Psoas muscle (tissue), 8 donors: ENCODE measurements at places on chromosomes 7 and 10. TPM values are rescaled to one million over a fixed set of nuclear protein-coding genes. Genes with fewer than 3 reads are reported as not detected.
A peak's percentile ranks its signal among the peaks of the same experiment; 100 is the strongest.

- H3K4me1 ChIP-seq = peaks cover 6% of the 10 kb centered on the region
- no peaks in the 10 kb centered on the region for H3K27me3 ChIP-seq
- no peak overlapping the region for H3K4me3 ChIP-seq
- H3K27ac ChIP-seq = no peak overlapping the region
- H3K36me3 ChIP-seq = no peaks in the 10 kb centered on the region
- DNase-seq = peak; percentile 26
Observed at GRCh38 chr7:69775231-69775771, 177.0 kb downstream of the AUTS2 start.

EFCAB10 gene
- total RNA-seq = not detected

- no peaks in the 10 kb centered on the region for H3K27me3 ChIP-seq
- H3K27ac ChIP-seq = no peak overlapping the region
- H3K4me3 ChIP-seq = no peak overlapping the region
- DNase-seq = peak; percentile 50
Observed at GRCh38 chr10:43120929-43121314, 17.3 kb upstream of the CSGALNACT2 start.

- H3K27me3 ChIP-seq = no peaks in the 10 kb centered on the region
- H3K36me3 ChIP-seq = no peaks in the 10 kb centered on the region
- no peak overlapping the region for H3K27ac ChIP-seq
- no peaks in the 10 kb centered on the region for H3K4me1 ChIP-seq
Observed at GRCh38 chr10:28922127-28922526, 244.8 kb downstream of the BAMBI start.

GRCh38 chr10:102579328-102579727 is 65.0 kb upstream of the TRIM8 start:
- no peak overlapping the region for H3K4me3 ChIP-seq
- no peak overlapping the region for H3K27ac ChIP-seq
- DNase-seq = no peak
- H3K36me3 ChIP-seq = no peaks in the 10 kb centered on the region
- H3K27me3 ChIP-seq = no peaks in the 10 kb centered on the region

DNA sequence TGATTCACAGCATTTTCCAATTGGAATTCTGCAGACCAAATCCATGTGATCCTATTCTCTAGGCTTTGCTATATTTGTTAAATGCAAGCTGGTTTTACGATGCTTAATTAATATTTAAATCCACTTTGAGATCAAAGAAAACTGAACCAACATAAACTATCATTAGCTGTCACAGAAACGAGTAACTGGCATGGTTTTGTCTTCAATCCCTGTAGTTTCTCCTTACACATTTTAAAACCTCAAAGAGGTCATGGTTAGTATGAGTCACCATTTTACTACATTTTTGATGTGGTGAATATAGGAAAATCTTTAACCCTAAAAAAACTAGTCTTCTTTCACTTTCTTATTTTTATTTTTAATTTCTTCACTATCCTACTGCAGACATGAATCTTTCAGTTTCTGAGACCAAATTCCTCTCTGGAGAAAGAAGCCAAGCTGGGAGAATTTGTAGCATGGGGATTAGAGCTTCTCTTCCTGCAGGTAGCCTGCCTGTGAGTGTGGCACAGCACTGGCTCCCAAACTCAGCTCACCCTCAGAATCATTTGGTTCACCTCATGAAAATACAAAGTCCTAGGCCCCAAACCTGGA is 8.7 kb upstream of the LIPM start:
- H3K27ac ChIP-seq = no peak overlapping the region
- no peaks in the 10 kb centered on the region for H3K27me3 ChIP-seq
- H3K4me3 ChIP-seq = no peak overlapping the region
- H3K36me3 ChIP-seq = no peaks in the 10 kb centered on the region
- no peaks in the 10 kb centered on the region for H3K4me1 ChIP-seq

DNA sequence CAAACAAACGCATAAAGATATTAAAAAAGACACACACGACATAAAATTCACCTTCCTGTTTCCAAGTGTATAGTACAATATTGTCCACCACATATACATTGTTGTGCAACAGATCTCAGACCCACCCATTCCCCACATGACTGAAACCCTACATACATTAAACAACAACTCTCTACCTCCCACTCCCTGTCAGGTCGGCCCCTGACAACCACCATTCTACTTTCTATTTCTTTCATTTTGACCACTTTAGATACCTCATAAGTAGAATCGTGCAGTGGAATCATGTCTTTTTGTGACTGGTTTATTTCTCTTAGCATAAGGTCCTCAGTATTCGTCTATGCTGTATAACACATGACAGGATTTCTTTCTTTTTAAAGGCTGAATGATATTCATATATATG is 320.5 kb downstream of the BBS9 start:
- H3K4me3 ChIP-seq = no peak overlapping the region
- no peak for DNase-seq
- H3K27me3 ChIP-seq = no peaks in the 10 kb centered on the region
- no peaks in the 10 kb centered on the region for H3K36me3 ChIP-seq
- H3K27ac ChIP-seq = no peak overlapping the region
- peaks cover 8% of the 10 kb centered on the region for H3K4me1 ChIP-seq

DNA sequence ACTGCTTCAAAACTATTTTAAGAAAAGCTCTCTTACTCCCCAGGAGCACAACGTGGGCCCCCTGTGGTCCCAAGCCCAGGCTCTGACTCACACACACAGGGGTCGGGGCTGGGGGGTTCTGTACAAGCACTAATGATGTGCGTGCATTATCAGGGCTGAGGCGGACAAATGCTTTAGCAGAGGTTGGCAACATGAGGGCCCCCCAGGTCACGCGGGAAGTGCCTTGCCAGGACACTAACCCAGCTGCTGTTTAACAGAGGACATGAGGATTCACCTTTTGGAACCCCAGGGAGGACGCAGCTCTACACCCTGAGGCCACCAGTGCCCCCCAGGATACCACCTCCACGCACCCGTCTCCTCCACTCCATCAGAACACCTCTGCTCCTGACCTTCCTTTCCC is 342.8 kb downstream of the DNAJB6 start:
- no peaks in the 10 kb centered on the region for H3K36me3 ChIP-seq
- H3K27me3 ChIP-seq = no peaks in the 10 kb centered on the region
- H3K4me1 ChIP-seq = no peaks in the 10 kb centered on the region
- H3K4me3 ChIP-seq = no peak overlapping the region

- no peak overlapping the region for H3K4me3 ChIP-seq
- no peaks in the 10 kb centered on the region for H3K36me3 ChIP-seq
- H3K27ac ChIP-seq = no peak overlapping the region
Observed at GRCh38 chr7:27925573-27926201, 185.7 kb downstream of the TAX1BP1 start.

FBXL13 gene
- total RNA-seq = 0.49 TPM

LMOD2 gene
- total RNA-seq = 1,114 TPM

DNA sequence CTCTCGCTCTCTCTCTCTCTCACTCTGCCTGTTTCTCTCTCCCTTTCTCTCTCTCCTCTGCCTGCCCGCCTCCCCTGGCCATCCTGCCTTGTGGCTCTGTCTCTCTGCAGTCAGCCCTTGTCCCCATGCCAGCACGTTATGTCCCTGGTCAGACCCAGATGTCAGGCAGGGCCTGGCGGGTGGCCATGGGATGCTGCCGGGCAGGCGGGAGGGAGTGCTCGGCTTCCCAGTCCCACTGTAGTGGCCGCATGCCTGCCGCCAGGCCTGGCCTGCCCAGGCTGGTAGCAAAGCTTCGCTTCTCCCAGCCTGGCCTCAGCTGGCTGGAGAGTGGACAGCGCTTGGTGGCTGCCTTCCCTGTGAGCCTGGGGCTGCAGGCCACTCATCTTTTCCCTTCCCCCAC is 121.5 kb upstream of the ZNF716 start:
- H3K4me1 ChIP-seq = no peaks in the 10 kb centered on the region
- DNase-seq = peak; percentile 35
- H3K4me3 ChIP-seq = no peak overlapping the region
- no peaks in the 10 kb centered on the region for H3K27me3 ChIP-seq
- H3K27ac ChIP-seq = no peak overlapping the region

DNA sequence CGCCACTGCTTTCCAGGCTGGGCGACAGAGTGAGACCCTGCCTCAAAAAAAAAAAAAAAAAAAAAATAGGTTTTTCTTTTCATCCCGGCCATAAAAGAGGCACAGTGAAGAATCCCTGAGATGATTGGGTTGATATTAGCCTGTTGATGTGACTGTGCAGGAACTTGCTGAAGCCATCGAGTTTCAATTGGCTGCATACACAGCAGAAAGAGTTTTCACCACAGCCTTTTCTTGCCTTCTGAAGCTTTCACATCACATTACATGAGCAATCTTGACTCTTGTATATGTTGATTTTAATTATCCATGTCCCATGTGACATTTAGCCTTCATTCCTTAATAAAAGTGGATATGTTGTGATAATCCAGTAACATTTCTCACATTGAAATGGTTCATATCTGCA is 14.9 kb upstream of the PLXDC2 start:
- DNase-seq = no peak
- H3K27ac ChIP-seq = no peak overlapping the region
- H3K4me1 ChIP-seq = no peaks in the 10 kb centered on the region
- no peaks in the 10 kb centered on the region for H3K36me3 ChIP-seq
- H3K27me3 ChIP-seq = no peaks in the 10 kb centered on the region

DNA sequence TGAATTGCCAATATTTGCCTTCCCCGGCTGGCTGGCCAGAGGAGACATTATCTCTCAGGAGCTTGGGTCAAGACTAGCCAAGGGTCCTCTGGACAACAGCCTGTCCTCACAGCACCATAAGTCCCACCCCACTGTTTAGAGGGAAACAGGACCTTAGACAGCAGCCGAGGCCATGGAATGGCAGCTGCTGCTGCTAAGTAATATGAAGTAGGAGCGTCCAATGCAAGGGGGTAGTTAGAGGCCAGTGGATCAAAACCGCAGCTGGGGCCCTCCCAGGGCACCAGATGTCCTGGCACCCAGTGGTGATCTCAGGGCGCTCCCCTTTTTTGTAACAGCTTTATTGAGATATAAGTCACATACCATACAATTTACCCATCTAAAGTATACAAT is 12.9 kb upstream of the KCP start:
- H3K4me3 ChIP-seq = no peak overlapping the region
- no peak overlapping the region for H3K27ac ChIP-seq
- H3K36me3 ChIP-seq = no peaks in the 10 kb centered on the region
- H3K27me3 ChIP-seq = peaks cover 2% of the 10 kb centered on the region

- no peaks in the 10 kb centered on the region for H3K4me1 ChIP-seq
- no peaks in the 10 kb centered on the region for H3K27me3 ChIP-seq
- DNase-seq = no peak
- H3K36me3 ChIP-seq = peaks cover 69% of the 10 kb centered on the region
- H3K27ac ChIP-seq = no peak overlapping the region
Observed at GRCh38 chr10:73478636-73479035, 17.2 kb downstream of the PPP3CB start.

GRCh38 chr10:120555842-120556532 is 99.0 kb downstream of the PLPP4 start:
- H3K36me3 ChIP-seq = no peaks in the 10 kb centered on the region
- H3K4me1 ChIP-seq = no peaks in the 10 kb centered on the region
- no peaks in the 10 kb centered on the region for H3K27me3 ChIP-seq
- no peak overlapping the region for H3K27ac ChIP-seq

ZNF775 gene
- 3.2 TPM for total RNA-seq

DNA sequence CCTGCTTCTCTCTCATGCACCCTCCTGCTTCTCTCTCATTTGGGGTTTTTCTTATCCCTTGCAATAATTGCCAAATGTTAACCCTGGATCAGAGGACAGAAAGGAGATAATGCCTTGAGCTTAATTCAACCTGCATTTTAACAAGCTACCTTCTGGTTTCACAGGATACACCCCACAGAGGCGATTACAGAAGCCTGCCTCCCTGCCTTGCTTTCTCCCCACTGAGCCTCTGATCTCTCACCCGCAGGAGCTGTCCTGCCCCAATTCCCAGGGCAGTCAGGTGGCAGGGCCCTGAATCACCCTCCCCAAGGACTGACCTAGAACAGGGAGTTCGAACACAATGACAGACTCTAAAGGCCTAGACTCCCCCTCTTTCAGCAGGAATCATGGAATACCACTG is 959.5 kb downstream of the GRID1 start:
- H3K4me3 ChIP-seq = no peak overlapping the region
- no peaks in the 10 kb centered on the region for H3K36me3 ChIP-seq
- DNase-seq = no peak
- no peaks in the 10 kb centered on the region for H3K4me1 ChIP-seq
- no peak overlapping the region for H3K27ac ChIP-seq

IRF5 gene
- total RNA-seq = 1.6 TPM

VENTX gene
- total RNA-seq = 0.24 TPM

- H3K27ac ChIP-seq = peak overlapping the region; percentile 76
- peaks cover 7% of the 10 kb centered on the region for H3K36me3 ChIP-seq
- peaks cover 19% of the 10 kb centered on the region for H3K4me1 ChIP-seq
- H3K4me3 ChIP-seq = peak overlapping the region; percentile 74
- peak; percentile 85 for DNase-seq
- no peaks in the 10 kb centered on the region for H3K27me3 ChIP-seq
Observed at GRCh38 chr10:103451091-103451813, 918 bp downstream of the CALHM2 start.

BRI3 gene
- total RNA-seq = 231 TPM

PRRT4 gene
- 2.0 TPM for total RNA-seq

- H3K36me3 ChIP-seq = peaks cover 50% of the 10 kb centered on the region
- no peak overlapping the region for H3K27ac ChIP-seq
Observed at GRCh38 chr7:140746751-140747150, 50.2 kb downstream of the NDUFB2 start.

TECPR1 gene
- total RNA-seq = 19.4 TPM

SHH gene
- total RNA-seq = not detected

DNA sequence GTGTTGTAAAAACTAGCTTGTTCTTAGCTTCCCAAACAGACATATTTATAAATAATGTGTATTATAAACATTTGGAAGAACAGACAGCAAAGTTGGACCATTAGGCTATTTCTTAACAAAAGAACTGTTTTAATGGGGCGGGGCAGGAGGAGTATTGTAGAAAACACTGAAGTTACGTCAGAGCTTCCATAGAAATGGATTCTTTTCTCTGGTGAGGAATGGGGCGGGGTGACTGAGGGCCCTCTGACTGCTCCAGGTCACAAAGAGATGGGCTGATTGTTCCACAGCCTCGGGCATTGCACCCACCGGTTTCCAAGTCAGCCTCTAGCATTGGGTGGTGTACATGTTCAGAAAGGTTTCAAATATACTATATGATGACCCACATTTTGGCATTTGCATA is 36.8 kb upstream of the ADAM12 start:
- H3K27ac ChIP-seq = no peak overlapping the region
- H3K4me1 ChIP-seq = no peaks in the 10 kb centered on the region
- no peaks in the 10 kb centered on the region for H3K27me3 ChIP-seq
- no peaks in the 10 kb centered on the region for H3K36me3 ChIP-seq
- no peak for DNase-seq

GRCh38 chr10:120749072-120749471 is 102.1 kb upstream of the WDR11 start:
- H3K27ac ChIP-seq = no peak overlapping the region
- H3K36me3 ChIP-seq = no peaks in the 10 kb centered on the region
- H3K27me3 ChIP-seq = peaks cover 2% of the 10 kb centered on the region
